Tibial nerve (tissue), 4 donors: ENCODE measurements at places on chromosomes 12 and 14. TPM values are rescaled to one million over a fixed set of nuclear protein-coding genes. Genes with fewer than 3 reads are reported as not detected.

DNA sequence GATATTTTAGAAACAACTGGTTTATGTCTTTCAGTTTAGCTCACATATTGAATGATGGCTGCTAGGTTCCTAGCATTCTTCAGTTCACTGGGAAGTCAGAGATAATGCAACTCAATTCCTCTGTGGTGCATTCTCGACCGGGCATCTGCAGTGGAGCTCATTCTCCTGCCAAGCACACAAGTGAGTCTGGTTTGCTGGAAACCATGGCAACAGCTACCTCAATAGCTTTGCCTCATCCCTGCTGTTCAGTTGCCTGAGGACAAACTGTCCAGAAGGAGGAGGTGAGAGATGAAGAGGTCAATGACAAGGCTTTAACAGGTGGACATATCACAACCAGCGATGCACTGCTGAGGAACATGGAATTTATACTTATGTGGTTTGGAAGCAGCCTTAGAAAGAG is 816.9 kb downstream of the AACS start:
- DNase-seq = no peak

- no peak for DNase-seq
Measured at GRCh38 chr12:32470936-32471470, 71.6 kb downstream of the FGD4 start.

DNA sequence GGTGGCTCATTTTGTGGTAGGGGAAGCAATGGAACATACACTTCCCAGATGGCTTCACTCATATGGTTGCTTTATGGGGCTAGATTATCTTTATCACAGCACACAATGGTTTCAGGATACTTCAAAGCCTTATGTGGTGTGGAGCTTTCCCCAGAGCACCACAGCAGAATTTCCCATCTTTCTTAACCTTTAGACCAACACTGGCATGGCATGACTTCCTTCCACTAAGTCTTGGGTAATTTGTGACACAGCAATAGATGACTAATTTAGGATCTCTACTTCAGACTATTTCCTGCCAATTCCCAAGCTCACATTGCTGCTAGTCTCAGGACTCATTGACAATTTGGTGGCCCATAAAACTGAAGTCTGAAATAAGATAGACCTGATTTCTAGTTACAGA is 36.9 kb upstream of the DCN start:
- no peak for DNase-seq

DNA sequence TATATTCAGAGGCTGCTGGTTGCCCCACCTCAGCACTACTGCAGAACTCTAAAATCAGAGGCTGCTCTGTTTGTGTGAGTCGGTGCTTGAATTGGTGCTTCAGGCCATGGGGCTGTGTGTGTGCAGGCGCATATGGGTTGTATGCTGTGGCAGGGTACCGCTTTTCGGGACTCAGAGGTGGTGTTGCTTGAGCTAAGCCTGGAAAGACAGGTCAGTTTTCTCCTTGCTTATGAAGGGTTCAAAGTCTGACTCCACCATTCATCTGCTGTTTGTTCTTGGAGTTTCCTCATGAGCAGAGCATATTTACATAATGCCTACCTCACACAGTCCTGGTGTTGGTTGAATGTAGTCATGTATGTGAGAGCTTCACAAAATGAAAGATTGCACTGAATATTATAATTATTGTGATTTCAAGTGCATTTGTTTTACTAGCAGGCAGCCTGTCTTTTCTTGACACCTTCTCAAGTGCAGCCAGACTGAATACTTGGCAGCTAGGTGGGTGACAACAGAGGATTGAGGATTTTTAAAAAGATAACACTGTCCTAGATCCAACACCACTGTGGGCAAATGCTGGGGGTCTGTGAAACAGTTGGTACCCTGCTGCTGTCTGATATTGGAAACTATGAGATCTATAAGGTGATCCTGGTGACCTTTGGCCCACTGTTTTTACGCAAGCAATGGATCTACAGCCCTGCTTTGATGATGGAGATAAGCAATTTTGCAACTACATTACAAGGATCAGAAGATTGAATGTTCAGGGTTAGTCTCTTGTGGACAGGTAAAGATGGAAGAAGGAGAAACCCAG is 1.0 kb upstream of the ANG start:
- DNase-seq = no peak

DNA sequence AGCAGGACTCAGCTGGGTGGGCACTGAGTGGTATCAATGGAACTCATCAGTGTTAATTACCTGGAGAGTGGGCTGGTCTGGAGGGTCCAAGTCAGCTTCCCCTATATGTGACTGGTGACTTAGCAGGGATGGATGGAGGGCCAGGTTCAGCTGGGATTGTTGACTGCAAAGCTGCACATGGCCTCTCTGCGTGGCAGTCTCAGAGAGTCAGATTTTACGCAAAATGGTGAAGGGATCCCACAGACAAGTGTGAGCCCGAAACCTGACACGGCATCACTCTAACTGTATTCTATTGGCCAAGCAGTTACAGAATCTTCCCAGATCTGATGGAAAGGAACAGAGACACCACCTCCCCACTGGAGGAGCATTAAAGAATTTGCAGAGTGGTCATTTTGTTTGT is 716.0 kb upstream of the TBX3 start:
- no peak for DNase-seq

DNA sequence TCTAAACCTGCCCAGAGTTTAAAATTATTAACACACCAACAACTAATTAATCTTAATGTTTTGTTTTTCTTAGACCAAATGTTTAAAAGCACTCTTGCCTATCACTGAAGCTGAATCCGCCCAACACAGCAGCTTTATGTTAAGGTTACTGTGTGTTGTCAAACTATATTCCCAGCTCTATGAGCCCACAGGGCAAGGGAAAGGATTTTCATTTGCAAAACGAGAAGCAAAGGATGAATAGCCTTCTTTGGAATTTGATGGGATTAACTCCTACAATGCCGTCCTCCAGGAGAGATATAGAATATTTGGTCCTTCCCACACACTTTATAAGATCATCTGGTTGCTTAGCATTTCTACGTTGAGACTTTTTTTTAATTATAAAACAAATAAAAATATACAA is 43.7 kb downstream of the DUSP16 start:
- DNase-seq = no peak

- DNase-seq = no peak
Measured at GRCh38 chr14:23559010-23559925, 3.2 kb downstream of the THTPA start.

DNA sequence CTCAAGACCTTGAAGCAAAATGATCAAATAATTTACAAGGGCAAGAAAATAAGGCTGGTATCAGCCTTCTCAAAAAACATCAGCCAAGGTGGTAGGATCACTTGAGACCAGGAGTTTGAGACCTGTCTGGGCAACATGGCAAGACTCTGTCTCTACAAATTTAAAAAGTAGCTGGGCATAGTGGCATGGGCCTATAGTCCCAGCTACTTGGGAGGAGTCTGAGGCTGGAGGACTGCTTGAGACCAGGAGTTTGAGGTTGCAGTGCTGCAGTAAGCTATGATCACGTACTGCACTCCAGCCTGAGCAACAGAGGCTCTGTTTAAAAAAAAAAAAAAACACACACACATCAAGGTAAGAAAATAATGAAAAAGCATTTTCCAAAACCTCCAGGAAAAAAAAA is 22.1 kb downstream of the SEC23A start:
- DNase-seq = no peak

GRCh38 chr12:50074936-50075807 is 10.0 kb upstream of the SMARCD1 start:
- DNase-seq = peak; percentile 85

GRCh38 chr14:104343294-104343625 is 204.9 kb downstream of the KIF26A start:
- DNase-seq = no peak

- no peak for DNase-seq
Measured at GRCh38 chr12:25264862-25265261, 14.1 kb upstream of the KRAS start.

DNA sequence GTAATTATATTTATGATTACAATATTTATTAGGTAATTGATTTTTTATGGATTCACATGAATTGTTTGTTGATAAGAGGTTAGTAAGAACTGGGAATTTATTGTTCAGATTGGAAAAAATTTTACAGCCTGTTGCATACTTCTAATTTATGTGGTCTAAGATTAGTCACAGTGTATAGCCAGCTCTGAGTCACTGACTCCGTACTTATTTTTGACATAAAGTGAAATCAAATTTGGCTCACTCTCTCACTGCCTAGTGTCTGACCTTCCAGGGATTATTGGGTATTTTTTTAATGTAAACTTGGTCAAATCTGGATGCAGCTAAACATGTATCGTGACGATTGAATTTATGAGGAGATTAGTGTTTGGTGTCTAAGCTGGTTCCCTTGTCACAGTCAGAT is 109.3 kb downstream of the PTPRQ start:
- DNase-seq = no peak

GRCh38 chr14:94921882-94922585 is 152.1 kb upstream of the GSC start:
- DNase-seq = peak; percentile 40

DNA sequence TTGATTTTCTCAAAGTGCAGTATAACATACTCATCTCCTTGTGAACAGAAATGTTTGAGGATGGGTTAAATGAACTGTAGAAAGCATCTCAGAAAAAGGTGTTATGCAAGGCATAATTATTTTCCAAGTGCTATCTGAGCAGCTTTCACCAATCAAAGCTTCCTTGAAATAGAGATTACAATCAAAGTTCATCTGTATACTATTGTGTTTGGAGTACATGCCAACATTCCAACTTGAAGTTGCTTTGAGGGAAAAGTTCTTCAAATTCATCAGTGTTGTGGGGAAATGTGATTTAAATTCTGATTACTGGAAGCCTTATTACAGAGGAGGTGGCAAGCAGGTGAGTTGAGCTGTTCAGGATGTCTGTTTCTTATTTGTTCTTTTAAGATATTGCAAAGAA is 68.2 kb downstream of the TMTC2 start:
- no peak for DNase-seq

DNA sequence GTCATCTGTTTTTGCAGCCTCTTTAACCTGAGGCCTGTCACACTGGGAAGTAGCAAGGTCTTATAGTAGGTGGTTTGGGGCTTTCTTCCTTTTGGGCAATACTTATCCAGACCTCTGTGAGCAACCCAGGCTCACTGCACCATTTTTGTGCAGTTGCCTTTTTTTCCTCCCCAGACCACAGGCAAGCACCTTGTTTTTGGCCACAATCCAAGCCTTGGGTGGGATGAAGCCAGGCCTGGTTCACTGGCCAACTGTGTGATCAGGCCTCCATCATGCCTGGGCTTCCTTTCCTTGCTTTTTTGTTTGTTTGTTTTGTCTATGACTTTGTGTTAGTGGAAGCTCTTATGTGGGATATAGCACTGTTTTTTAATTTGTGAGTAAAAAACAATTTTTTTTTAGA is 71.7 kb downstream of the DNAH10 start:
- DNase-seq = no peak

The KCNK10 gene
- not detected for total RNA-seq

The COL2A1 gene
- not detected for total RNA-seq

The DNAH10 gene
- total RNA-seq = 3.1 TPM

The TAS2R7 gene
- total RNA-seq = not detected

The FAM186B gene
- 0.44 TPM for total RNA-seq

The TMEM121 gene
- 21.6 TPM for total RNA-seq

The DEPDC4 gene
- not detected for total RNA-seq
